NCI-H2171 treated with DMSO at 0.1 percent for 48 hours (cell line): ENCODE measurements at places on chromosomes 2 and 18.

DNA sequence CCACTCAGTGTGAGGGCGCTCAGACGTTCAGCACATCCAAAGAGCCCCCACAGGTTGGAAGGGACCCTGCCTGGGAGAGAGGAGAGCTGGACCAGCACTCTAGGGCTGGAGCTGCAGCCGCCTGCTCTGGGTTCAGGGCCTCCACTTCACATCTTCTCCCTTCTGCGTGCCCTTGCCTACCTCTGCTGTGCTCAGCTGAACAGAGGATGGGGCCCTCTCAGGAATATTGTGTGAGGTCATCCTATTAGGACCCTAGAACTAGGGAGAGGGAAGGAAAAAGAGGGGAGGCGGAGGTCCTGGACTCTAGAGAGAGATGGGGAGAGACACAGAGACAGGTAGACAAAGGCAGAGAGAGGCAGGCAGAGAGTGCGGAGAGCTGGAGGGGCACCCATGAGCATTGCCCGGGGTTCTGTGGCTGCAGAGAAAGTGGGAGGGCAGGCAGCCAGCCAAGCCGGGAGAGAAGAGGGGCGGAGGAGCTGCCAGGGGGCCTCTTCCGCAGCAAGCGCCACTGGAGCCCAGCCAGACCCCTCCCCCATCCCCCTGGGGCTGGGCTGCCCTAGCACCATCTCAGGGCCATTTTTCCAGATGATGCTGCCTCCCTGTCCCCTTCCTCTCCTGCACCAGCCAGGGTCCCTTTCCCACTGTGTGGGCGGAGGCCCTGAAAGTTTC lies 8.3 kb upstream of the TNS1 start:
- peak; percentile 61 for DNase-seq

DNA sequence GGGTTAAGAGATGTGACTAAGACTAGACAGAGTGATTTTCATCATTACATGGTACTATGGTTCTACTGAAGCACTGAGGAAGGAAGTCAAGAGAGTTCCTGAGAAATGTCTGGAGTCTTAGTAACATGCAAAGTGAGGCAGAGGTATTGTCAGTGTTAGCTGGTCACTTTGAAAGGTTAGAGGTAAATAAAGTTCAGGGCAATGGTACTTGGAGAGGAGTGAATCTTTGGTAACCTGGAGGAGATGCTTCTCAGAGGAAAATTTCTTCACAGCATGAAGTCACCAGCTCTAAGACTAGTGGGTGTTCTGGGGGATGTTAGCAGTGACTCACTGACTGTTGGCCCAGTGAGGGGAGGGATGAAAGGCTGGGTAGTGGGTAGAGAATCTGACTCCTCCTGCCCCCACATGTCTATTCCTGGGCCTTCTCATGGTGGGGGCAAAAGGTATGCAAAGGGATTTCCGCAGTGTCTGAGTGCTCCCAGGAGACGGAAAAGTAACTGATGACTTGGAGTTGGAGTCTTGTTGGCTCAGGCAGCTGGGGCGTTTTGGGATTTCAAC lies 23.3 kb upstream of the IL1RN start:
- DNase-seq, result no peak

- DNase-seq, result no peak
Observed at GRCh38 chr18:51010218-51010617, 19.8 kb upstream of the SMAD4 start.

GRCh38 chr2:173858291-173858731 lies 106.9 kb downstream of the SP3 start:
- no peak for DNase-seq

DNA sequence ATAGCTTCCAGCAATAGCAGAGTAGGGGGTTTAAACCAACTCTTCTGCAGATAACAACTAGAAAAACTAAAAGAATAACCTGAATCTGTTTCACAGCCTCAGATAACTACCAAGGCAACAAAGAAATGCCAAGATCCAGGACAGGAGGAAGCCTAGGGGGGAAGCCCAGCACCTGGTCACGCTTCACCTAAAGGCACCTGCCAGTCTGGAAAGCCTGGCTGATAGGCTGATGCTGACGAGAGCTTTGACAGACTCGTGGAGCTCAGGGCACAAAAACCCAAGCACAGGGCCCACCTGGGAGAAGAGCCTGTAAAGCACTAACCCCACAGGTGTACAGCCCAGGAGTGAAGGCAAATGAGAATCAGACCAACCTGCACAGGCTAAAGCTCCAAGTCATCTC lies 22.6 kb downstream of the EIPR1 start:
- DNase-seq, result no peak

DNA sequence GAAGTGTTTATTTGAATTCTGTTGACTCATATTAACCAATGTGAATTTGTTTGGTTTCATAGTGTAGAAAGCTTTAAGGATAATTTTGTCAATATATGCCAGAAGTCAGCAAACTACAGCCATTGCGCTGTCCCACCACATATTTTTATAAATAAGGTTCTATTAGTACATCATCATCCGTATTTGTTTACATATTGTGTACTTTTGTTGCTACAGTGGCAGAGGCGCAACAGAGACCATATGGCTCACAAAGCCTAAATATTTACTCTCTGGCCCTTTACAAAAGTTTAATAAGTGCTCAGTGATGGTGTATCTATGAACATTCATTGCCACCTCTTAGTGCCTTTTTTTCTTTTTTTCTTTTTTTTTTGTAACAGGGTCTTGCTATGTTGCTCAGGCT lies 6.4 kb downstream of the ERLEC1 start:
- no peak for DNase-seq

DNA sequence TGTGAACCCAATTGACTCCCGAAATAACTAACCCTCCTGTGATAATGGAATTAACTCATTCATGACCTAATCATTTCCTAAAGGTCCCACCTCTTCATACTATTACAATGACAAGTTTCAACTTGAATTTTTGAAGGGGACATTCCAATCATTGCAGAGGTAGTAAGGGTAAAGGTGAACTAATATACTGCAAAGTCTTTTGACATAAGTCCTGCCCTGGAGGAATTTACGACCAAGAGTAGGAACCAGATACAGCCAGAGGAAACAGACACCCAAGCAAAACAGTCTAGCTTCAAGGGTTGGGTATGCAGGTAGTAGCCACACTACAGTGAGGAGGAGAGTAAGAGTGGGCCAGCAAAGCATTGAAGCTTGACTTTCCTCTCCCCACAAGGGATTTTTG lies 1.2 kb upstream of the SRBD1 start:
- no peak for DNase-seq

GRCh38 chr2:139293992-139294548 lies 513.9 kb upstream of the NXPH2 start:
- no peak for DNase-seq

DNA sequence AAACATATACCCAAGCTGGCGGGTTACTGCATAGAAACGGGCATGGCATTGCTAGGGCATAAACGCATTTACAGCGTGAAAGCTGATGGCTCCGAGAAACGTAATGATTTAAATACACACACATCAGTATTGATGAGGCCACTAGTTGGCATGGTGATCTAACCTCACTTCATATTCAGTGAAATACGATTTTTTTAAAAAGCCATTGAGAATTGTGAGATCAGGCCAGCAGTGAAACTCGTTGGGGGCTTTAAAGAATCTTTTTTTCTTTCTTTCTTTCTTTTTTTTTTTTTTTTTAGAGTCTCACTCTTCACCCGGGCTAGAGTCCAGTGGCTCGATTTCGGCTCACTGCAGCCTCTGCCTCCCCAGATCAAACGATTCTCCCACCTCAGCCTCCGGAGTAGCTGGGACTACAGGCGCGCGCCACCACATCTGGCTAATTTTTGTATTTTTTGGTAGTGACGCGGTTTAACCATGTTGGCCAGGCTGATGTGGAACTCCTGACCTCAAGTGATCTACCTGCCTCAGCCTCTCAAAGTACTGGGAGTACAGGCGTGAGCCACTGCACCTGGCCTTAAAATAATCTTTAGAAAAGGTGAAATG lies 2.4 kb upstream of the SMAD7 start:
- DNase-seq, result no peak

- DNase-seq, result no peak
Observed at GRCh38 chr2:223562078-223562477, 40.1 kb downstream of the SCG2 start.
